NCI-H1930 (cell line): ENCODE measurements at places on chromosomes 7 and 10.

GRCh38 chr10:73871295-73872189 lies 2.8 kb downstream of the CAMK2G start:
- no peak for DNase-seq

- DNase-seq: no peak
These were observed 340.2 kb downstream of the KCNMA1 start for GRCh38 chr10:77297393-77297739.

DNA sequence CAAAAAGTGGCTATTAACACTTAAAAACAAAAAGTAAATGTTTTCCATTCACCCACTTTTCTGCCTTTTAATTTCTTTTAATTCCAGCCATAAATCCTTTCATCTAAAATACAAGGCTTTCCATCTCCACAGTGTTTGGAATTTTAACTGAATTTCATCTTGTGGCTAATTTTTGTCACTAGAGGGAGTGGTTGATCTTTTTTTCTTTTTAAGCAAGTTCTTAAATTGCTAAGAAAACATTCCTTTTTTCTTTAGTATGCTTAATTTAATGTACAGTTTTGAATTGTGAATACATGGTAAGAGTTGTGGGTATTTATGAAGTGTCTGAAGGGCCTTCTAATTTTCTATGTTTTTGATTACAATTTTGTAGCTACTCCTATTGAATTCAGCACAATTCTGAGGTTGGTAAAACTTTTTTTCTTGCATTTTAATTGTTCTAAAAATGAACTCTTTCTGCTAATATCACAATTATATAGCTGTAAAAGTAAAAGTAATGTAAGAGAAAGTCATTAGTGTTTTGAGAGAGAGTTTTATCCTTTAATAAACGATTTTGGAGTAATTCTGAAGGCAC lies 54.9 kb upstream of the ANK3 start:
- peak; percentile 1 for DNase-seq

DNA sequence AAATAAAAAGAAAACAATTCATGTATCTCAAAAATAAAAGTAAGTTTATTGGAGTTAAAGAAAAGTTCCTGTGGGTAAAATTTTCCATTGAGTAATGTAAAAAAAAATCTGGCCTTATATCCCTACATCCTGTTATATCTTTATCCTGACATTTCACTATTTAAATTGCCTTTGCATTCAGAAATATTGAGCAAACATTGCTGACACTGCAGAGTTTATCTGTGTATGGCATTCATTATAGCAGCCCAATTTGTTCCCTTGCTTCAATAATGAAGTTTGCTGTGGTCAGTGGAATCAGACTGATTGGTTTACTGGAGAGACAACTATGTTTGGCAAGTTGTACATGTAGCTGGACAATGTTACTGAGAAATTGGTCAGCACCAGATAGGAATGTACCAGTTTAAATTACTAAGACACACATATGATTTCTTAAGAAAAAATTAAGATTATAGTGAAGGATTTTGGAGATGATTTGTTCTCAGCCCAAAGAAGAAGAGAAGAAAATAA lies 271.7 kb downstream of the ANKRD7 start:
- no peak for DNase-seq

DNA sequence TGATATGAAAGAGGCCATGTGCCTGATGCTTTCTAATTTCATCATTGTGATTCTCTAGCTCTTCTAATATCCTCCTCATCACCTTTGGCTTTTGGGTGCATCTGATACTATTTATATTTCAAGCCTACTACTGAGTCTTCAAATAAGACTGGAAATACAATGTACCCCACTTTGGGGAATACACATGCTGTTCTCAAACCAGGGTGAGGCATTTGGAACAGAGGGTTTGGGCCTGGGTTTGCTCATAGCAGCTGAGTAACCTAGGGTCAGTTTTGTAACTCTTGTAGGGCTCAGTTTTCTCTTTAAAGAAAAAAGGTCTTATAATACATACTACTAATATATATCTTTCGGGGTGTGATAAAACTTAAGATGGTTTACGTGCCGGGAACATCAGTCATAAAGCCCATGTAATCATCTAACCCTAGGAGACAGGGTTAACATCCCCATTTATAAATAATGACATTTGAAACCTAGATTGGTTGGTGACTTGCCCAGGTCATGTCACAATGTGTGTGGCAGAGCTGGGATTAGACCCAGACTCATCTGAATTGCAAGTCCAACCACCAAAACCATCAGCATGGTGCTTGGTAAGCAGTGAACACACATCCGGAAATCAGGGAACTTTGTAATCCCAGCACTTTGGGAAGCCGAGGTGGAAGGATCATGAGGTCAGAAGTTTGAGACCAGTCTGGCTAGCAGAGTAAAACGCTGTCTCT lies 23.0 kb downstream of the AKR1B15 start:
- no peak for DNase-seq
